Mesendoderm (in vitro differentiated cells): ENCODE measurements at places on chromosomes 6 and 20.

GRCh38 chr6:105588123-105588710, 185.3 kb upstream of the PREP start:
- no peak for DNase-seq

GRCh38 chr6:11245381-11246256, 13.2 kb upstream of the NEDD9 start:
- no peak for DNase-seq

- no peak for DNase-seq
Observed at GRCh38 chr20:51608061-51608460, 65.5 kb upstream of the NFATC2 start.

DNA sequence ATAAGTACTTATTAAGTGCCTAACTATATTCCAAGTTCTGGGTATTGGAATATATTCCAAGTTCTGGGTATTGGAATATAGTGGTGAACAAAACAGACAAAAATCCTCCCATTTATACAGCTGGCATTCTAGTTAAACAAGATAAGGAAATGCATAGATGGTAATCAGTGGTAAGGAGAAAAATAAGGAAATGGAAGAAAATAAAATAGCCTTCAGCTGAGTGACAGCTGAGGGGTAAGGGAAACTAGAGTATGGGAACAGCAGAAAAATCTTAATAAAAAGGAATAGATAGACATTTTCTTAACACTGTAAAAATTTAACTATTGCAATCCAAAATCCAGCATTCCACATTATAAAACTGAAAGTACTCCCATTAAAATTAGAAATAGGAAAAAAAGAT, 17.2 kb upstream of the WFDC10A start:
- DNase-seq, result no peak

- DNase-seq, result no peak
Observed at GRCh38 chr6:68473433-68474210, 161.5 kb upstream of the ADGRB3 start.

DNA sequence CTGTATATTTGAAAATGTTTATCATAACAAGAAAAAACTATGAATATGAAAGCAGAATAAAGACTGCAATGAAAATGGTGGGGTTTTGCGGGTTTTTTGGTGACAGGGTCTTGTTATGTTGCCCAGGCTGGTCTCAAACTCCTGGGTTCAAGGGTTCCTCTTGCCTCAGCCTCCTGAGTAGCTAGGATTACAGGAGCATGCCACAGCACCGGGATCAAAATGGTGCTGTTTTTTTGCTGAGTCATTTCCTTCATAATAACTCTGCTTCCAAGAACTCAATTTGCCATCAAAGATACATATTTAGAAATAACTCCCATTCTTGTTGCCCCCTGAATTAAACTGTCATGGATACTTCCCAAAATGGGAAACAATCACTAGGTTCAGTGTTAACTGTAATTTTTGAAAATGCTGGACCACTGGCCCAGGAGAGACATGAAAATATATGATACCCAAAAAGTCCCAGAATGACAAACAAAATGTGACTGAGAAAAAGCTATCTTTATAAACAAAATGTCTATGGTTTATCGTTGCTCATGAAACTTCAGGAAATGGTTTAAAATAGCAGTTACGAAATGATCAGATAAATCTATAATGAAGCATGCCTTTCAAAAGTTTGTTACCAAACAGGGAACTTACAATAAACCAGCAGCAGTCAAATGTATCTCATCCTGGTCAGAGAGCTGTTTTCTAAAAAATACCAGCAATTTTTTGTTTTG, 32.2 kb downstream of the ILRUN start:
- DNase-seq, result no peak

DNA sequence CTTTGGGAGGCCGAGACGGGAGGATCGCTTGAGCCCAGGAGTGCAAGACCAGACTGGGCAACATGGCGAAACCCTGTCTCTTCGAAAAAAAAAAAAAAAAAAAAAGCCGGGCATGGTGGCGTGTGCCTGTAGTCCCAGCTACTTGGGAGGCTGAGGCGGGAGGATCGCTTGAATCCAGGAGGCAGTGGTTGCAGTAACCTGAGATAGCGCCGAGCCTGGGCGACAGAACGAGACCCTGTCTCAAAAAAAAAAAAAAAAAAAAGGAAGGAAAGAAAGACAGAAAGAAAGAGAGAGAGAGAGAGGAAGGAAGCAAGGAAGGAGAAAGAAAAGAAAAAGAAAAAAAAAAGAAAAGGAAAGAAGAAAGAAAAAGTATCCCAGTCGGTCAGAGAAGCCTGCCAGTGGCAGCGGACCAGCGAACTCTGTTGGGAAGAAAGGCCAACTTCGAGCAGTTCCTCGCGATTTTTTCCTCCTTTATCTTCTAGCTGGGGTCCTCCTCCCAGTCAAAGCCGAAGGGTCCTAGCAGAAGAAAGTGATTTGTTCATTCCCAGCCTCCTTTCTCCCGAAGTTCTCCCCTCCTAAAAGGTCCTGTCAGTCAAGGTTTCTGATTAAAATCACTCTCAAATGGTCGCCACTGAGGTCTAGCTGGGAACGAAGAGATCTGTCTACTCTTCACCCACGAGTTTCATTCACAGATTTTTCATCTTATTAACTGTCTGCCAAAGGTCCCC, 2.4 kb upstream of the SYCP2L start:
- DNase-seq, result peak; percentile 36

- DNase-seq, result no peak
Observed at GRCh38 chr20:58893355-58894120, 41.0 kb downstream of the GNAS start.

GRCh38 chr20:33549229-33549999, 59.5 kb downstream of the CBFA2T2 start:
- DNase-seq, result no peak

- peak; percentile 25 for DNase-seq
Observed at GRCh38 chr6:99882128-99882702, 111.8 kb downstream of the MCHR2 start.

- no peak for DNase-seq
Observed at GRCh38 chr6:56594699-56595098, 48.0 kb downstream of the DST start.

DNA sequence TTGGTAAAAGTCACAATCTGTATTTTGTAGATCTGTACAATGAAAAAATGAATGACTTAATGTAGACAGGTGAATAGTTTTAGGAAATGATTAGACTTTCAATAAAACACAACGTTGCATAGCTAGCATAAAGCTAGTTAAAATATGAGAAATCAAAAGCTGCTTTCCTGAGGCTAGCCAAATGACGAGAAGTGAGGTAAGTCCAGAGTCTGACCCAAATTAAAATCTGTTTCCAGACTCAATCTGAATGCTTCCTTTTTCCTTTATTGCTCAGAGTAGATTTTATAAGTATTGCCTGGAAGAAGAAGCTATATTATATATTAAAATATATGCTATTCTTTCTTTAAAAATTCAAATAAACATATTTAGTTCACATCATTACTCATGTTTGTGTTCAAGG, 615.4 kb downstream of the CD109 start:
- no peak for DNase-seq

DNA sequence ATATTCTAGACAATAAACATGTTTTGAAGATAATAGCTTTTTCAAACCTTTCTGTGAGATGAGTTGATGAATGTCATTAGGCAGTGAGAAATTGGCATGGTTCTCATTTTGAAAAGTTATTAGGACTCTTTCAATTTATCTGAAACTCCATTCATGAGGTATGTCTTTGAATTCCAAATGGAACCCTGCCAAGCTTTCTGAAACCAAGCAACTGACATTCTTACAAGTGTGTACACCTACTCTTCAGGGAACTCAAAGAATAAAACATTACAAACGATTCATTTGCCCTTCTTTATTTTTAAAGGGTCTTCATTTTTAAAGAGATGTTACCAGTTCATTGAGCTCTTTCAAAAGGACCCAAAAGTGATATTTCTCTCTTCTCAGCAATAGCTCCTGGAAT, 2.1 kb upstream of the TRDN start:
- no peak for DNase-seq

DNA sequence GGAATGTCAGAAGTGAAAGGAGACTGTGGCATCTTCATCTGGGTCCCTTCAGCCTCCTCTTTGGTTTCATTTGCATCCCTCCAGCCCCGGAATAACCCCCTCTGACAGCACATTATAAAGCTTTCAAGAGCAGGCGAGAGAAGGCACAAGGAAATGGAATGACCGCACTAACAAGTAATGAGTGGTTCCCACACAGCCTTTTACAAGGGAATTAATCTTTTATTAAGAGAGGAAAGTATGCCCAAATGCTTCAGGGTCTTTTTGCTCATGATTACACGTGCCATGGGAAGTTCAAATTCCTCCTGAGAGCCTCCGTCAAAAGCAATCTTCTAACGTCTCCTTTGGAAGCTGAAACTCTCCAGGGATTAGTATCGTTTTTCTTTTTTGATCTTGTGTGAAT, 347.0 kb downstream of the BTBD3 start:
- DNase-seq, result no peak

- no peak for DNase-seq
Observed at GRCh38 chr6:99091985-99092384, 144.2 kb upstream of the FBXL4 start.

GRCh38 chr6:7723041-7723447, 2.9 kb upstream of the BMP6 start:
- peak; percentile 91 for DNase-seq

DNA sequence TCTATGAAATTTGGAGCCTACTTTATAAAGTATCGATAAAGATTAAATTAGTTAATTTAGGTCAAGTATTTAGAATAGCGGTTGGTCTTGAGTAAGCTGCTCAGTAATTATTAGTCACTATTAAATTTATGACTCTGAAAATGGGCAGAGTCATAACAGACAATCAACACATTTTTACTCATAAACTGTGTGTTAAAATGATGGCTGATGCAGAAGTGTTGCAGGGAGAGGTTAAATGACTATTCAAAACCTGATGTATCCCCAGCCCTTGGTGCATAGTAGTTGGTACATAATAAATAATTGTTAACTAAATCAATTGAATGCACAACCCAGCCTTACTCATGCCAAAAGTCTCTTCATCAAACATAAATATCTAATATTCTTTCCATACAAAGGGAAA, 30.6 kb downstream of the HIVEP2 start:
- DNase-seq, result no peak

DNA sequence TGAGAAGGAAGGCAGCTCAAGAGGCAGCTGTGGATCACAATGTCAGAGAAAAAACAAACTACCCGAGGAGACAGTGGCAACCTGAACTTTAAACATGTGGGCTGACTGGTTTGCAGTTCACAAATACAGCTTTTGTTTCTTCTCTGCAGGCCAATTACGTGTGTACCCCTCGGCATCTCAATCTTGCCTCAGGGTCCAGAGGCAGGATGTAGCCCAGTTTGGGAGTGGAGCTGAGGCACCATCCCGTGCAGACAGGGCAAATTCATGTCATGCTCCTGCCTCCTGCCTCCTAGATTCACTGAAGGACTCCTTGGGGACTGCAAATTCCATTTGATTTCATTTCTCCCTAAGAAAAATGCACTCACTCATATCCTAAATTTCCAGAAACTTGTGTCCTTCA, 94.2 kb upstream of the KCNK16 start:
- peak; percentile 90 for DNase-seq

DNA sequence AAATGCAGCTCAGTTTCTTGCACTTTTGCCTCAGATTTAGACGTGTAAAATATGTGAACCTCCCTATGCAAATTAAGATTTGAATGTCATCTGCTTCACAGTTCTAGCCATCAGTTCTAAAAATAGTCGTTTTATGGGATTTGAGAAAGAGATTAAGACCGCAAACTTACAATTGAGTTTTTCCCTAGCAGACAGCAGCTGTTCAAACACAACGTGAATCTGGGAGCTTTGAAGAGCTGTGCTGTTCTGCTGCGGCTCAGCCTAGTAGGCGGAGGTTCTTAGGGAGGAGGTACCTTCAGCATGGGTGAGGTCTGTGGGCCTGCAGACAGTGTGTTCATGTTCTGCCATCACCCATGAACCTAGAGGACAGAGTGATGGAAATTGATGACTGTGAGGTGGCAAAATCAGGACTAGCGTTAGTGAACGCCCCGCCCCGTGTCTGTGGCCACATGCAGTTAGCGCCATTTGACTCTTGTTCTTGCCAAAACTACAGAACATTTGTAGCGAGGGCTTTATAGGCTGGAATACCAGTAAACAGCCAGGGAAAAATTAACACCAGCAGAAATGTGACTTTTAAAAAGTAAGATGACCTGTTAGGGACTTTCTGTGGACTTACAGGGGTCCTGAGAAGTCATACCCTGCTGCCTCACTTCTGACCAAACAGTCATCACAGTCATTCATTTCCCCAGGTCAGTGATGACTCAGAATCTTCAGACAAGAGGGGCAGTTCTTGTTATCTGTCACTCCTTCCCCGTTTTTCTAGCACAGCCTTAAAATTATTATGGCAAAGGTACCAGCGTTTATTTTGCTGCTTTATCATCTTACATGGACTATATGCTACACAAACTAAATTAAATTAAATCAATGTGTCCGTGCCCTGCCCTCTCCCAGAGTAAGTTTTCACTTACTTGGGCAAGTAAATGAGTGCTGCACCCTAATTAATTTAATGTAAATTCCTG, 84.3 kb upstream of the TMEM181 start:
- DNase-seq, result no peak

DNA sequence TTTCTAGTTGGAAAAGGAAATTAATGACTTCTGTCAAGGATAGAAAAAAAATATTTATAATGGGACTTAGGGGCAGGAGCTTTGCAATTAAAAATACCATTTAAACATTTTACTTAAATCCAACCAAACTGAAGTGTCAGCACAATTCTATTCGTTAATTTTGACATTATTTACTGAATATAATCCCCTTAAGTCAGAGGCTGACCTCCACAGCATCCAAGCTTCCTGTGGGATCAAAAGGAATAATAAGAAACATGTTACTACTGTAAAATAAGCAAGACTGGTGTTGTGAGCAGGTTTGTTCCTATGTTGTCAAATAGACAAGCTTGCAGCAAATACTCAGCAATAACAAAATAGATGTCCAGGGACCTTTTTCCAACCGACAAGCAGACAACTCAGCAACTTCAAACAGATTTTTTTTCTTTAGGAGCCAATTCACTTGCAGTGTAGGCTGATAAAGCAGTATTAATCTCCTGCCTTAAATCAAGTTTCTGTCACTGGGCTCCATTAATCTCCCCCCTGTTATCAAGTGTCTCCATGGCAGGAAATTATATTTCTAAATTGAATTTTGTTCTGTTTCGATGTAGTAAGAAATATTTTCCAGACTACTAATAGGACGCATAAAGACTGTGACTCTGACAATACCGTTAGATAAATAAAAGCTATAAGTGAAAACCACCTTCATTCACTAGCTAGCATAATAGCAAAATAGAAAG, 157.4 kb downstream of the HACE1 start:
- DNase-seq, result no peak

GRCh38 chr20:32479012-32479411, 106.1 kb downstream of the NOL4L start:
- no peak for DNase-seq

GRCh38 chr20:19448632-19449031, 236.2 kb downstream of the SLC24A3 start:
- no peak for DNase-seq

GRCh38 chr6:80077067-80077466, 29.4 kb upstream of the BCKDHB start:
- peak; percentile 37 for DNase-seq

GRCh38 chr6:156423075-156423474, 354.1 kb upstream of the ARID1B start:
- no peak for DNase-seq
